Activated T-helper 1 cell treated with anti-CD3 and anti-CD28 coated beads, Interleukin-2, amount 50 U/mL, for 16 hours (primary cell): ENCODE measurements at places on chromosomes 7 and 10.

DNA sequence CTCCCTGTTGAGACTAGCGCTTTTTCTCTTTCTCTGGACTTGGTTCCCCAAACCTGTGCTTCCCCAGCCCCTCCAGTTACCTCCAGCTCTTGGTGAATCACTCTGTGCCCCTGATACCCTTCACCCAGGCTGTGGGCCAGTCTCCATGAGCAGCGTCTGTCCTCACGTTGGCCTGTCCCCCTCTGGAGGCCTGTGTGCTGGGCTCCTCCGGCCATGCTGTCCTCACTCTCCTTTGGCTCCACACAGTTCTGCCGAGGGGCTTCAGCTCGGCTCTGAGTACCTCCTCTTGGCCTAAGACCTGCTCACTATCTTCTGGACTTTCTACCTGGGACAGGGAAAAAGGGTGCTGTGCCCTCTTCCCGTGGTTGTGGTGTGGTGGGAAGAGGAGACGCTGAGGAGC is 140.2 kb upstream of the TNS3 start:
- DNase-seq, result no peak

GRCh38 chr7:479115-479947 is 40.3 kb downstream of the PDGFA start:
- DNase-seq, result no peak

DNA sequence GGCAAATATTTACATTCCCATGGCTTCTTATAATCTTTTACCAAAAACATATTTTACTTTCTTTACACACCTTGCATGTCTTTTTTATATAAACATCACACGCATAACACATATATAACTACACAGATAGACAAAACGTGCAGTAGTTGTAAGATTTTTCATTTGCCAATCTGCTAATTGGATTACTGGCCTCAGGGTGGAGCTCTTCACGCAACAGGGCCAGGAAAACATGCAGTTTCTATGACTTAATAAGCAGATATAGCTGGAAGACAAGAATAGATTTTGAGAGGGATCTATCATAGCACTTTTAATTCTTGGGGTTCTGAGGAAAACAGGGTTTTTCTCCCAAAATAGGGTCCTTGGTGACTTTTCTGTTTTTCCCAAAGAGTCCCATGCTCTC is 12.7 kb downstream of the ACADSB start:
- DNase-seq, result no peak

- DNase-seq, result no peak
Observed at GRCh38 chr7:25684360-25684759, 456.1 kb upstream of the NPVF start.

GRCh38 chr10:129448086-129448485 is 19.0 kb upstream of the MGMT start:
- DNase-seq, result no peak

- DNase-seq, result no peak
Observed at GRCh38 chr10:132377326-132377725, 19.7 kb upstream of the PWWP2B start.

DNA sequence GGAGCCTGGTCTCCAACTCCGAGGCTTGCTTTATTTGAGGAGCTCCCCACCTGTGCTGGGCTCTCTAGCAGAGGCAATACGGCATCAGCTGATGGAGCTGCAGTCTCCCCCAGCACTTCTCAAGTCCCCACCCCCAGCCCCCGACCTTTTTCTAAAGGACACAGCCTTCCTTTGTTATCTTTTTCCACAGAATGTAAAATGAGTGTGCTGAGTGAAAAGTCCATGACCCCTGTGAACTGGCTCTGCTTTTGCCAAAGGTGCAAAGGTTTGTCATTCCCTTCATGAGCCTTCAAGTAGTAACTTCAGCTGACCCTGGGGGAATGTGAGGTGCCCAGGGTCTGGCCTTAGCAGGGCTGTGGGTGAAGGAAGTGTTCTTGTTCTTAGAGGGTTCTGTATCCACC is 25.5 kb downstream of the LRRC4 start:
- DNase-seq, result no peak

- no peak for DNase-seq
Observed at GRCh38 chr7:92306153-92306552, 60.4 kb downstream of the ANKIB1 start.

DNA sequence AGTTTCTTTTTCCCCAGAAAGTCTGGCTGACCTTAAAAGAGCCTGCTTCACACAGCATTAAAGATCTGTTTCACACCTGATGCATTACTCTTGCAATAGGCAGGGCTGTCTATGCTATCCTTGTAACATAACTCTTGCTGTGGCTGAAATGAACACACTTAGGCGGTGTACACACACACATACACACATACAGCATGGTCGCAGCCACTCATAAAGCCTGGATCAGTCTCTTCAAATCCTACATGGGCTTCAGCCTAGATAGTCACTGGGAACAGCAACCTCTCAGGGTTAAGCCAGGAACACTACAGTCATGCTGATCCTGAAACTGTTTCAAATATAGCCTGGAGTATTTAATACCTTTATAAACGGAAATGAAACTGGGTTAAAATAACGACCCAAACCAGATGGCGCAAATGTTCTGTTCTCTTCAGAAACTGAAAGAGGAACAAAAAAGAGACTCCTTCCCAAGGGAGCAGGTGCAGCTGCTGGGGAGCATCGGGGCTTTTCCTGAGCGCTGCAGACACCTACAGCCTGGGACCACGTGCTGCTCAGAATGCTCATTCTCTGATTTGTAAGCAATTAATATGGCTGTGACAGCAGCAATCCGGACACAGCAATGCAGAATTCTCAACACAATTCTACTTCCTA is 61.0 kb upstream of the SFMBT2 start:
- no peak for DNase-seq

DNA sequence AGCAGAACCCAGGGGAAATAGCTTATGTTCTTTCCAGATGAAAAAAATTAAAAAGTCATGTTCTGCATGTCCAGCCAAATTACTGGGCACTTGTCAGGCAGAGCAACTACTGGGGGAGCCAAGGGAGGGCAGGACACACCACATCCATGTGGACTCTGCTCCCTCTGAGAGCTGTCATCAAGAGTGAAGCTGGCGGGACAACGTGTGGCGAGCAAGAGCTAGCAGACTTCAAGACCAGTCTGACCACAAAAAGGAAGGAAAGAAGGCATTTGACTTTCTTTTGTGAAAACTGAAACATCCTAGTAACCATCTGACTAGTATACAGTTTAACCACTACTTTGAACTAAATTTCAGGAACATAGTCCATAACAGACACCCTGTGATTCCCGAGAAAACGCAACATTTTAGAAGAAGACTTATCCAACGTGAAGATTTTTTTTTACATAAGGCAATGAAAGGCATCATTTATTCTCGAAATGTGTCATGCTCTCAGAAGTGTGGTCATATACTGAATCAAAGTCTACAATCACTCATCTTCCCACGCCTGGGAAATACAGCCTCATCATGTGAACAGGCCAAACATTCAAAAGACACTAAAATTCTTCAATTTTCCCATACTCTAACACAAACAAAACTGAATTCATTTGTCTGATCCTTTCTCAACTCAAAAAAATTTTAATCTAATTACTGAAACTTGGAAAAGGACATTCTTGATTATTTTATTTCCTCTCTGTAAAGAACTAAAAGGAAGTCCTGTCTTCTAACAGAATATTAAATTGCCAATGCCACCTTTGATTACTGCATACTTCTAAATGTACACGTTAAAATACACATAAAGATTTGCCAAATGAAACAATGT is 15.5 kb downstream of the CYTH3 start:
- no peak for DNase-seq

GRCh38 chr10:125691160-125691981 is 8.4 kb upstream of the TEX36 start:
- DNase-seq, result no peak

DNA sequence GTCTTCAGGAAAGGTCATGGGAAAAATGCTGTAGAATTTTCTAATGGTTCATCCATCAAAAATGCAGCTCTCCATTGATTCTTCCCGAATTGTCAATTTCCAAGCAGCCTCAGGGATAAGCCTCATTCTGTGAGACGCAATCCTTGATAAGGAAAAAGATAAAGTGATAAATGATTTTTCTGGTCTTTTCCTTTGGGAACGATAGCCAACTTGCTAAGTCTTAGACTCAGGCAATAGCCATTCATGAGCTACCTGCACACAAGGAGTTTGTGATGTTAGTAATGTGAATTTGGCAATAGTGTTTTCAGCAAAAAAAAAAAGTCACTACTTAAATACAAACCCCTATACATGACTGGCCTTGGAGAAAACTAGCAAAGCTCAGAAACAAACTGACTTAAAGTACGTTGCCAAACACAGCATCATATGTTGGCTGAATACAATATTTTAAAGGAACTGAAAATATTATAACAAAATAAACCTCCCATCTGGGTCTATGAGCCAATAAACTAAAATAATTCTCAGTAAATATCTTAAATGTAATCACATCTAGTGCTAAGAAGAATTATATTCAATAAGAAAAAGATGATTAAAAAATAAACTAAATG is 75.5 kb downstream of the KLF6 start:
- DNase-seq, result no peak

GRCh38 chr7:92002720-92003119 is 62.1 kb downstream of the AKAP9 start:
- no peak for DNase-seq

GRCh38 chr10:95459446-95460045 is 101.6 kb downstream of the SORBS1 start:
- no peak for DNase-seq

GRCh38 chr7:28123752-28124151 is 56.8 kb downstream of the JAZF1 start:
- DNase-seq, result no peak

DNA sequence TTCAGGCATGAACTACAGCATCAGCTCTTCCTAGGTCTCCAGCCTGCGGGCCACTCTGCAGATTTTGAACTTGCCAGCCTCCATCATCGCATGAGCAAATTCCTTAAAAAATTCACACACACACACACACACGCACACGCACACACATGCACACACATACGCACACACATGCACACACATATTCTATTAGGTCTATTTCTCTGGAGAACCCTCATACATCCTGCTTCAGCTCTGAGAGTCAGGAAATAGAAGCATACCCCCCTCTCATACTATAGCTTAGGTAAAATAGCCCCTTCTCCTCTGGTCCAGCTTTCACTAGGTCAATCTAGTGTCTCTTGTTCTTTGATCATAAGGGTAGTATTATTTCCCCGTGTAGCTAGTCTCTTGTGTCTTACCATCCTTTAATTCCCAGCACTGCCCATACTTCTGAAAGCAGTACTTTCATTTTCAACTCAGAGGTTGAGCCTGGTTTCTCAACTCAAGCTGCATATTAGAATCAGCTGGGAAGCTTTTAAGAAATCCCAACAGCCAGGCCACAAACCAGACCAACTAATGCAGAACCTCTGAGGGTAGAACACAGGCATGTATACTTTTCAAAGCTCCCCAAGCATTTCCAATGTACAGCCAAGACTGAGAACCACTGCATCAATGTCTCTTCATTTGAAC is 30.9 kb upstream of the ITGB8 start:
- no peak for DNase-seq

DNA sequence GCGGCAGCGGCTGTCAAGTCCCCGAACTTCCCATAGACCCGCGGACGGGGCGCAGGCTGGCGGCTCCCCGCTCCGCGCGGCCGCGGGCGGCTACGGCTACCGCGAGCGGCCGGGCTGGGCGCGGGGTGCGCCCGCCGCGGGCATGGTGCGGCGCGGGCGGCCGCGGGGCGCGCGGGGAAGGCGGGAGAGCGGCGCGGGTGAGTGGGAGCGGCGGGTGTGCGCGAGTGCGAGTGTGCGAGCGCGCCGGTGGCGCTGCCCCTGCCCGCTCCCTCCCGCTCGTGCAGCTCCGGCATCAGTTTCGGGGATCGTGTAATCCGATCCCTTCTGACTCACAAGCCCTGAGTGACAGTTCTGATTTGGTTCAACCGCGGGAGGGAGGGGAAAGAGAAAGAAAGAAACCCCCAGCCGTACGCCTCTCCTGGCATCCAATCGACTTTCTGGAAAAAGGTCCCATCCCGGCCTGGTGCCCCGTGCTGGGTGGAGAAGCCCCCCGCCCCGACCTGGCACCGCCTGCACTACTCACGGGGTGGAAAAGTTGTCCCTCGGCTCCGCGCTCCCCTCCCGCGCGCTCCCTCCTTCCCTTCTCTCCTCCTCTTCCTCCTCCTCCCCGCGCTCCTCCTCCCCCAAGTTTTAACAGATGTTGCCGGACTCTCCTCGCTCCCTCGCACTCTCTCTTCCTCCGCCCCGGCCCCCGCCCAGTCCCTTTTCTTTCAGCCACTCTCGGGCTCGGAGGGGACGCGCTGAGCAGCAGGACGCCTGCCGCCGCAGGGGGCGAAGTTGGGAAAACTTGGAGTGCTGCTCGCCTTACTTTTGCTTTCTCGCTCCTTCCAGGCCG is at the start of gene GLI3:
Gene GLI3 (minus strand): TSS at position 234 of the 835 bp plus-strand sequence. CDS start 13,956 bp downstream, outside the sequence.
- no peak for DNase-seq

GRCh38 chr7:148962440-148962822 is 65.9 kb downstream of the PDIA4 start:
- DNase-seq, result no peak

DNA sequence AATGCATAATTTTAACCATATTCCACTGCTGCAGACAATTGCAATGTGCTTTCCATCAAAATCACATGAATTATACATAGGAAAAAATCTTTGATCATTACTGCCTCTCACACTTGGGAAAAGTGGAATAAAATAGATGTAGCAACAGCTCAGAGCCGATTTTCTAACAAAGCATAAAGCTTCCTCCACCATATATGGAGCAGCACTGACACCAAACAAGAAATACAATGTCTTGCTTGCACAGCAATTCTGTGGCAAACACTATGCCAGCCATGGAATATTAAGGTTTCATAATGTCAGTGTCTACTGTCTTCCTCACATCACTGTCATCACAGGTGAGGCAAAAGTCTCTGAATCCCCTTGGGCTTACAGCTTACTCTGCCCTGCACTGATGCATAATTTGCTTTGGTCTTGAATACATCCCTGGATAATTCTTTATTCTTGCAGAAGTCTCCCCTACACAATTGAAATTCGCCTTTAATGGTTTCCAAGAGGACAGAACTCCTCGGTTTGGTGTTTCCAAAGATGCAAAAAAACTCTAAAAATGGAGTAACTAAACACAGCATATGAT is 198.5 kb downstream of the CACNA2D1 start:
- no peak for DNase-seq

DNA sequence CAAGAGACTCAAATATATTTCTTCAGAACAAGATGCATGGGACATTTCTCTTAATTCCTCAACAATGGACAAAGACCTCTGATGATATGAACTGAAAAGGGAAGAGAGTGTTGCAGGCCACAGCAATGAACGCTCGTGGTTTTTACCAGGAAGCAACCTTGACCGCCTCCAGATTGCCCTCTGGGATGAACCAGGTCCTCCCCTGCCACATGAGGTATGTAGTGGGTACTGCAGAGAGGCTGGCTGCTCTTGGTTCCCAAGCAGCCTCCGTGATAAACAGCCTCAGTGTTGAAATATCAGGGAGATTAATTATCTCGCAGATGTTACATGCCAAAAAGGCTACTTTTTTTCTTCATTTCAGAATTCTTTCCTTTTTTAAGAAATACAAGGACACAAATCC is 338.8 kb downstream of the ELMO1 start:
- DNase-seq, result no peak

DNA sequence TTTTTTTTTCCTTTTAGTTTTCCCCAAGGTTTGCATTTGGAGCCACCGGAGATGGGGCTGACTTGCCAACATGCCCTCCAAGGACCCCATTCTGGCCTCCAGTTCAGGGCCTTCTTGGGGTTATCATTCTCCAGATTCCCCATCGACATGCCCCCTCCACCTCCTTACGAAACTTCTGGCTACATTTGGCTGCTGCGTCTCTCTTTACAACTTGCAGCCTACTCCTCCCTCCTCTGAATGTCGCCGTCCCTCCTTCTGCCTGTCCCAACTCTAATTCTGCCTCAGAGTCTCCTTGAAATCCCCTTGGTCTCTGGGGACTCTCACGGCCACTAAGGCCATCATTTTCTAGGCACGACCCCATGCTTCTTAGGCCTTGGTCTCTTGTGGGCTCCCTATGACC is 72.2 kb upstream of the PODXL start:
- DNase-seq, result no peak

GRCh38 chr7:127578711-127579275 is 6.6 kb downstream of the GCC1 start:
- no peak for DNase-seq
